Eye (tissue), 1 donor: ENCODE measurements at places on chromosomes 11 and 22.

DNA sequence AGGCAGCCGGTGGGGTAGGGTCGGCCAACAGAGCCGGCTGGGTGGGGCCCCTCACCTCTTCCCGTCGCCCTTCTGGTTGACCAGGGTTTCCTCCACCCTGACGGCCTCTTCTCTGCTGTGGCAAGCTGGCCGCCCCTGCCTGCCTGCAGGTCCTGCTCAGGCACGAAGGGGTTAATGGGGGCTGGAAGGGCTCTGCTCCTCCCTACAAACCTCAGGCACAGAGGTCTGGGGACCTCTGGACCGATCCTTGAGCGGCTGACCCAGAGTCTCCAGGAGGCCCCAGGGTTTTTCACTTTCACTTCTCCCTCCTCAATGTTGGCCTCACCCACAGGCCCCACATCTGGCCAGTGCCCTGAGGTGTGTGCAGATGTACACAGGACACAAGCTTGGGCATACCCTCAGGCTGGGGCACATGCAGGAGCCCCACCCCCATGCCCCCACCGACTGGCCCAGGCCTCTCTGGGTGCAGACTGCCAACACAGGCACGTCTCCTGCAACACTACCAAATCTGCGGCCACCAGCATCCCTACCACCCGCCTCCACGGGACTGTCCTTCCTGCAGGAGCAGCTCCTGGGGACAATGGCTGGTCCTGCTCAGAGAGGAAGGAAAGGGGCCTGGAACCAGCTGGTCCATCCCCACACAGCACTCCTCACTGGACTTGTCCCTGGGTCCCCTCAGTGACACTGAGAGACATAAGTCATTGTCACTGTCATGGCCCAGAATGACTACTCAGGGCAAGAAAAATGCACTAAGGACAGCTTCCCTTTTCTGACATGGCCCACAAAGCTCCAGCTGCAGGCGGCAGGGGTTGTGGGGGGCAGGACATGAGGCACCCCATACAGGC, 3.2 kb upstream of the TBX1 start:
- no peak for DNase-seq

GRCh38 chr11:93236741-93237675, 39.2 kb upstream of the SLC36A4 start:
- DNase-seq: peak; percentile 78

DNA sequence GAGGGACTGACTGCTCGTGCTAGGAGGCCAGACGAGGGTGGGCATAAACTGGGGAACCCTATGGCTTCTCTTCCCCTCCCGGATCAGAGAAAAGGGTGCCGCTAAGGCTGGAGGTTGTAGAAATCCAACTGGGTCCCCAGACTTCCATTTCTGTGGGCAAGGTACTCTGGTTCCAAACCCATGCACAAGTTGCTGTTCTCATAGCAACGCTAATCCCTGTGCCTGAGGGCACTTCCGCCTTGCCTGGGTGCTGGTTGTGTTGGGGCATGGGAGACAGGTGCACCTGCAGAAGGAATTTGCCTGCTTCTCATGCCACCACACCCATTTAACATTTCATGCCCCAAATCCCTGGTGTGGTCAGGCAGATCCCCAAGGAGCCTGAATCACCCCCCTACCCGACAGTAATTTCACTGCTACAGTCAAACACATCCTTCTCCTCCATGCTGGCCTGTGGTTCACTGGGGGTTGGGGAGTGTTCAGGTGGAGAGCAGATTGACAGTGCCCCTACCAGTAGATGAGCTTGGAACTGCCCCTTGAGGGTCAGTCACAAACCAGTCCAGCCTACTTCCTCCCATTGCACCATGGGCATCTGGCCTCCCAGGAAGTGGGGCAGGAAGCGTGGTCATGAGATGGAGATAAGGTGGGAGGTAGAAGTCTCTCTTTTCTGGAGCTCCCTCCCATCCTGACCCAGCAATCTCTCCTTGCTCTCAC, 1.2 kb downstream of the C2CD2L start:
- peak; percentile 60 for DNase-seq

GRCh38 chr11:47675851-47676250, 33.5 kb upstream of the MTCH2 start:
- no peak for DNase-seq

GRCh38 chr11:116312570-116313391, 460.0 kb downstream of the BUD13 start:
- DNase-seq: peak; percentile 89

DNA sequence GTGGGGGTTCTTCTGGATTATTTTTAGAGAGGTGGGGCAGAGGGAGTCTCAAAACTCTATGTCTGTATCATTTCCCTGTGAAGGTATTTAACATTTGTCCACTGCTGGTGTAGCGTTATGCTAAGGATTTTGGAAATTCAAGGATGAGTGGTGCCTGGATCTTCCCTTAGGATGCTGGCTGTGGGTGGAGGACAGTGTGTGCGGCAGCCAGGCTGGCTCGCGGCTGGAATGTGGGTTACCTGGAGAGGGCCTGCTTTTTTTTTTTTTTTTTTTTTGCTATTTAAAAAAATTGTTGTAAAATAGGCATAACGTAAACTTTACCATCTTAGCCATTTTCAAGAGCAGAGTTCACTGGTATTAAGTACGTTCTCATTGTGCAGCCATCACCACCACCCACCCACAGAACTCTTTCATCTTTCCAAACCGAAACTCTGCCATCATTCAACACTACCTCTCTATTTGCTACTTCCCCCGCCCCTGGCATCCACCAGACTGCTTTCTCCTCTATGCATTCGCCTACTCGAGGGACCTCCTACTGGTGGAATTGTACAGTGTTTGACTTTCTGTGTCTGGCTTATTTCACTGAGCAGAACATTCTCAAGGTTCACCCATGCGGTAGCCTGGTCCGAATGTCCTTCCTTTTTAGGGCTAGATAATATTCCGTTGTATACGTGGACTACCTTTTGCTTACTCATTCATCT, 67.1 kb downstream of the PARVB start:
- no peak for DNase-seq

DNA sequence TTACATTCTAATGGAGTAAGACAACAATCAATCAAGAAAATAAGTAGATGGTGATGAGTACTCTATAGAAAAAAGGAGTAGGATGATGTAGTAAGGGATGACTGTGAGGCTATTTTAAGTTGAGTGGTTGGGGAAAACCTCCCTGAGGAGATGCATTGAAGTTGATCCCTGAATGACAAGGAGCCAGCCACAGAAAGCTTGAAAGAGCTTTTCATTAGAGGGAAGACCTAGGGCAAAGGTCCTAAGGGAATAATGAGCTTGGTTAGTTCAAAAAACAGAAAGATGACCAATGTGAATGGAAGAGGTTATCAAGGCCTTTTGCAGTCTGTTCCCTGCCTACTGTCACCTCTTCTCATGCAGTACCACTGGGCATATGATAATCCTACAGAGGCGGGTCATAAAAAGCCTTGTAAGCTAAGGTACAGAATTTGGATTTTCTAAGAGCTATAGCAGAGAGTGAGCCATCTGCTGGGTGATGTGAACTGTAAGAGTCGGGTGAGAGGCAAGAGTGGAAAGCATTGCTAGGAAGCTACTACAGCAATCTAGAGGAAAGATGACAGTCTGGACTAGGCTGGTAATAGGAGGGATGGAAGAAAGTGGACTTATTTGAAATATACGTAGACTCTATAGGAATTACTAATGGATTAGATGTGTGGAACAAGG, 3.1 kb downstream of the PPP2R1B start:
- no peak for DNase-seq

DNA sequence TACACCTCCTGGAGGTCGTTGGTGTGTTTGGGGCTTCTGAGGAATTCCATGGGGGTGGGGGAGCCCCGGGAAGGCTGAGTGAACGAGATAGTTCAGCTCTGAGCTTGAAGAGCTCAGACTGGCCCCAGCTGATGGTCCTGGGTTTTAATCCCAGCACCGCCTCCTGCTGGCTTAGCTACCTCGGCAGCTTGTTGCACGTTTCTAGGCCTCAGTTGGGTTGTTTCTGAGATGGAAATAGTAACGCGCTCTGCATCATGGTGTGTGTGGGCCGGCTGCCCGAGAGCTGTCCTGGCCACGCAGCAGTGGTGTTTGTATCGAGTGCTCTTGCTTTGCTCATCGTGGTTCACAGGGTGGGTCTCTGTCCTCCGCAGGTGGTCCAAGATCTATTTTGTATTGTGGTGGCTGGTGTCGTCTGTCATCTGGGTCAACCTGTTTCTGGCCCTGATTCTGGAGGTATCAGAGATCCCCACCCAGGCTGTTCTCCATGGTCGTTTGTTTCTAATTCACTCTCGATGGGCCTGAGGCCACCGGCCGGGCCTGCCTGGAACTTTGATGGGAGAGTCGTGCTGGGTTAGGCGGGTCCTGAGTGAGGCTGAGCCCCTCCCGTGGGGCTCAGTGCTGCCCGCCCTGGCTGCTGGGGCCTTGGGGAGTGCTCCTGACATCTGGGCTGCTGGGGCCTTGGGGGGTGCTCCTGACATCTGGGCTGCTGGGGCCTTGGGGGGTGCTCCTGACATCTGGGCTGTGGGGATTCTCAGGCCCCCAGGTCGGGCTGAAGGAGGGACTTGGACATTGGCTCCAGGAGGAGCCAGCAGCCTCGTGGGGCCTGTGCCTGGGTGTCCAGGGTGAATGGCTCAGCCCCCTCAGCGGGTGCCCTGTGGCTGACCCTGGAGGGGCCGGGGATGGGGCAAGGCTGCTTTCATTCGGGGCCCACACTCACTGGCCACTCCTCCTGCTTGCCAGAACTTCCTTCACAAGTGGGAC, 37.7 kb downstream of the TPCN2 start:
- DNase-seq: no peak
